ENCODE measurements at places on chromosomes 1 and 21.

DNA sequence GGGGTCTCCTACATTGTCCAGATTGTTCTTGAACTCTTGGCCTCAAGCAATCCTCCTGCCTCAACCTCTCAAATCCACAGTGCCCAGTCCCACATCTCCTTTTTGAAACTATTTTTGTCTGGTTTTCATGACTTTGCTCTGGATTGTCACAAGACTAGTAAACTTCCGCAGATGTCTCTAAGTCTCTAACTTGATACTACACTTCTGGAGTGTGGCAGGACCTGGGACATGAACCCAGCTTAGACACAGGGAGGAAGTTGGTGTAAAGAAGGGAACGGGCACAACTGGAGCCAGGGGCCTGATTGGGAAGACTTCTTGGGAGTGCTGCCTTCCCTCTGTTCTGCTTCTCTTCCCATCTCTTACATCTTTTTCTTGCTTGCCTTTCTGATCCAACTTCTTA lies 16.2 kb upstream of the DISC1 start:
- no peak for DNase-seq

- peak; percentile 75 for DNase-seq
Measured at GRCh38 chr1:167401260-167401873, 117.0 kb downstream of the CD247 start.

- no peak for DNase-seq
Measured at GRCh38 chr1:33320619-33321165, at the start of gene A3GALT2. TSS of gene A3GALT2 (minus strand) at chr1:33321098. CDS start at chr1:33321098, 0 bp downstream.

- DNase-seq, result peak; percentile 74
Measured at GRCh38 chr1:1430114-1430982, 5.1 kb upstream of the VWA1 start.

DNA sequence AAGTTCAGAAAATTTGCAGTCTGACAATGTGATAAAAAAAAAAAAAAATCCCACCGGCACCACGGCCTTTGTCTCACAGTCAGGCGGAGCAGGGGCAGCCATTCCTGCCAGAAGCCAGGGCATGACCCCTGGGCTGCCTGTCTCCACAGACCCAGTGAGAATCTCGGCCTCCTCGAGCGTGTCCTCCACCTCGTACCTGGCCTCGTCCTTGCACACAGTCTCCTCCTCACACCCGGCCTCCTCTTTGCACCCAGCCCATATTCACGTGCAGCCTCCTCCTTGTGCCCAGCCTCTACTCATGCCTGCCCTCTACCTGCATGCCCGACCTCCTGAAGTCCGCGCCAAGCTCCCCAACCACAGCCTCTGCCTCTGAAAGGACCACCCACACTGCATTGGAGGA lies 182.0 kb downstream of the AGBL4 start:
- no peak for DNase-seq

DNA sequence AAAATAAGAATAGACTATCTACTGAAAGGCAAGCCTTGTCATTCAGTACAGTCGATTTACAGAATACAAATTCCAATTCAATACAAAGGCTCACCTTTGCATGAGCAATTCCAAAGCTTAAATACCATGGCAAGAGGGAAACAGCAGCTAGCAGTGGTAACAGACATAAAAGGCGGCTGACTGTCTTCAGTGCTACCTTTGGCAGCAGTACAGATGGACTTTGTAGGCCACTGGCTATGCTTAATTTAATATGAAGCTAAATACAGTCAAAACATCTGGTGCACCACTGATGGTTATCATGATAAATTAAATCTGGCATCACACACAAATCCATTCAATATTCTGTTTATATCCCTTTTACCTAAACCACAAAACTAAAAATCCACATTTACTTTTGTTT lies 62.4 kb downstream of the RERE start:
- no peak for DNase-seq

- no peak for DNase-seq
Measured at GRCh38 chr1:187313115-187313514, 484.4 kb downstream of the PLA2G4A start.

- peak; percentile 28 for DNase-seq
Measured at GRCh38 chr1:233597489-233597901, 16.4 kb upstream of the KCNK1 start.

- DNase-seq, result no peak
Measured at GRCh38 chr1:233359431-233359830, 31.9 kb downstream of the MAP3K21 start.
